Daoy (cell line): ENCODE measurements at places on chromosomes 7 and 10. TPM values are rescaled to one million over a fixed set of nuclear protein-coding genes. Genes with fewer than 3 reads are reported as not detected.

Gene GJD4
- not detected in 2 replicates for total RNA-seq

Gene CLDN3
- total RNA-seq: 0.11 TPM in 1 of 2 replicates, not detected in the other

Gene LLCFC1
- not detected in 2 replicates for total RNA-seq

Gene TET1
- total RNA-seq: 0.21 and 0.57 TPM in 2 replicates

Gene IGFBP1
- total RNA-seq: 0.57 and 2.6 TPM in 2 replicates

Gene HMX2
- 1.1 and 1.3 TPM in 2 replicates for total RNA-seq

Gene GRID2IP
- total RNA-seq: 0.09 TPM in 1 of 2 replicates, not detected in the other

Gene GRM3
- total RNA-seq: not detected in 2 replicates

Gene H2BK1
- not detected in 2 replicates for total RNA-seq

Gene LIPM
- not detected in 2 replicates for total RNA-seq

Gene SLC39A12
- total RNA-seq: not detected in 2 replicates

Gene WDR86
- 0.06 and 0.48 TPM in 2 replicates for total RNA-seq

Gene NEBL
- total RNA-seq: under 0.01 TPM in 1 of 2 replicates, not detected in the other

Gene HBP1
- 45.3 and 46.4 TPM in 2 replicates for total RNA-seq

Gene SLC37A3
- total RNA-seq: 21.3 and 34.9 TPM in 2 replicates

Gene MMD2
- total RNA-seq: not detected in 2 replicates

Gene TWIST1
- total RNA-seq: 16.5 and 35.5 TPM in 2 replicates

Gene CHST3
- 6.8 and 7.5 TPM in 2 replicates for total RNA-seq

Gene ARHGEF35
- 0.95 and 3.6 TPM in 2 replicates for total RNA-seq

Gene SLC18A3
- not detected in 2 replicates for total RNA-seq

Gene MRC1
- not detected in 2 replicates for total RNA-seq

Gene INSIG1
- 76.9 and 83.7 TPM in 2 replicates for total RNA-seq

Gene MPP7
- total RNA-seq: 1.9 and 2.0 TPM in 2 replicates

Gene ICA1
- 15.1 and 18.1 TPM in 2 replicates for total RNA-seq

Gene GIMAP4
- not detected in 2 replicates for total RNA-seq

Gene ANLN
- 460 and 468 TPM in 2 replicates for total RNA-seq

Gene SLC26A3
- total RNA-seq: not detected in 2 replicates

Gene UNC5B
- 4.0 and 6.0 TPM in 2 replicates for total RNA-seq

Gene PCLO
- total RNA-seq: 1.3 and 5.1 TPM in 2 replicates

Gene HOXA13
- 0.86 and 1.3 TPM in 2 replicates for total RNA-seq

Gene MGMT
- total RNA-seq: 14.9 and 15.6 TPM in 2 replicates

Gene MALRD1
- total RNA-seq: not detected in 2 replicates

Gene RPP30
- total RNA-seq: 76.5 and 97.4 TPM in 2 replicates

Gene DNAJB6
- total RNA-seq: 235 and 239 TPM in 2 replicates

Gene VGF
- total RNA-seq: 6.5 and 10.3 TPM in 2 replicates

Gene CPVL
- 35.4 and 40.5 TPM in 2 replicates for total RNA-seq

Gene LGI1
- total RNA-seq: not detected in 2 replicates

Gene CYP26C1
- total RNA-seq: 0.11 TPM in 1 of 2 replicates, not detected in the other

Gene ZNF746
- total RNA-seq: 20.7 and 23.7 TPM in 2 replicates

Gene PIP
- total RNA-seq: not detected in 2 replicates

Gene HGF
- total RNA-seq: not detected in 2 replicates

Gene EPHA1
- total RNA-seq: 0.09 TPM in 1 of 2 replicates, not detected in the other

Gene LRRC4
- total RNA-seq: 0.51 and 1.4 TPM in 2 replicates

Gene VPS50
- total RNA-seq: 32.1 and 38.5 TPM in 2 replicates

Gene COMMD3
- total RNA-seq: 33.4 and 47.7 TPM in 2 replicates

Gene WEE2
- total RNA-seq: not detected in 2 replicates
